Activated CD8-positive, alpha-beta memory T cell treated with anti-CD3 and anti-CD28 coated beads for 4 hours (primary cell): ENCODE measurements at places on chromosomes 4 and X.

DNA sequence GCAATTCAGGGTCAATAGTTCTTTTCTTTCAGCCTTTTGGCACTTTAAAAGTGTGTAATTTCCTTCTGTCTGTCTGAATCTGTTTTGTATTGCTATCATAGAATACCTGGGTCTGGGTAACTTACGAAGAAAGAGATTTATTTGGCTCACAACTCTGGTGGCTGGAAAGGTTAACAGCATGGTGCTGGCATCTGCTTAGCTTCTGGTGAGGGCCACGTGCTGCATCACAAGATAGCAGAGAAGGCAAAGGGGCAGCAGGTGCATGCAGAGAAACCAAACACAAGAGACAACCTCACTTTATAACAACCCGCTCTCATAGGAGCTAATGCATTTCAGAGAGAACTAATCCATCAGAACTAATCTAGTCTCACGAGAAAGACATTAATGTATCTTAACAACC is 18.8 kb downstream of the RGN start:
- DNase-seq = no peak

DNA sequence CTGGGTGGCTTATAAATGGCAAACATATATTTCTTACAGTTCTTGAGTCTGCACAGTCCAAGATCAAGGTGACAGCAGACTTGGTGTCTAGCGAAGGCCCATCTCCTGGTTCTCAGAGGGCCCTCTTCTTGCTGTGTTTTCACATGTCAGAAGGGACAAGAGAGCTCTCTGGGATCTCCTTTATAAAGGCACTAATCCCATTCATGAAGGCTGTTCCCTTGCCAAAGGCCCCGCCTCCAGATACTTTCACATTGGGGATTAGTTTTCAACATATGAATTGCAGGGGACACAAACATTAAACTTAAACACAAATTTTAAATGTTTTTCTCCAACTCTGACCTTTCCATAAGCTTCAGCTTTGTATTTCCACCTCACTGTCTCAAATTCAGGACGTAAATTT is 1135.0 kb upstream of the TENM3 start:
- DNase-seq = no peak

DNA sequence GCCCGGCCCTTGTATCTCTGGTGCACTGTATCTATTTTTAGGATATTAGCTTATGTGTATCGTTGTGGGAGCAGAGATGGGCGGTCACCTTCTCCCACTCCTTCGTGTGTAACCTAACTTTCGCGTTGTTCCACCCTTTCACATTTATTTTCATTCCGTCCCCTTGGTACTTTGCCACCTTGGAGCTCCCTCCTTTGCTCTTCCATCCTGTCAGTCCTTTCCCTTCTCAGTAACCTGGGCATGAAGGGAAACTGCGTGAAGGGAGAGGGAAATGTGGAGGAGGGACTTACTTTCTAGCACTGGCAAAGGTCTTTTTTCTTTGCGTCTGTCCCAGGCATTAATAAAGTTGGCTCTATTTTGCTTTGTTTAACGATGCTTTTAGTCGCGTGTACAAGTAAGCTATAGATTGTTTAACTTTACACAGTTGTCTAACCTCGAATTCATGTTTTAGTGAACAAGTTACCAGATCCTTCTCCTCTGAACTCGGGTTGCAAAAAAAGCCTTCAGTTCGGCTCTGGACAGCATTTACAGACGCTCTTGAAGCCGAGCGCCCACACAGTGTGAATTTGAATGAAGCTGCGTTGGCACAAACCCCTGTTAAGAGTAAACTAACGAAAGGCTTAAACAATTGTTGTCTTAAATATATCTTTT is 3.9 kb downstream of the PCDH10 start:
- DNase-seq = no peak

GRCh38 chr4:11912886-11913285 is 484.2 kb upstream of the HS3ST1 start:
- DNase-seq = no peak

DNA sequence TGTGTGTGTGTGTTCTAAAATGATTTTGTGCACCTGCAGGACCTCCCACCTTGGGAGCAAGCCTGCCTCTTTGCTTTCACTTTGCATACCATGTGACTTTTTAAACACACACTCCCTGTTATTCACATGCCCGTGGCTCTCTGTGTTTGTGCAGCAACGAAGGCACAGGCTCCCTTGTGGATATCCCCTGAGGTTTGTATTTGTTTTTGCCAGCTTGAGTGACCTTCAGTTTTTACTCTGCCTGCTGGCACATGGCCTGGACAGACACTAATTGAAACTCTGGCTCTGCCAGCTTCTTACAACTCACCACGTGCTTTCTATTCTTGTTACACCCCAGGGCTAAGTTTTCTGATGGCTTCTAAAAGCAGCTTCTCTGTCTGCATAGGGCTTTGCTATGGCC is 885.8 kb downstream of the SH3BGRL start:
- no peak for DNase-seq

DNA sequence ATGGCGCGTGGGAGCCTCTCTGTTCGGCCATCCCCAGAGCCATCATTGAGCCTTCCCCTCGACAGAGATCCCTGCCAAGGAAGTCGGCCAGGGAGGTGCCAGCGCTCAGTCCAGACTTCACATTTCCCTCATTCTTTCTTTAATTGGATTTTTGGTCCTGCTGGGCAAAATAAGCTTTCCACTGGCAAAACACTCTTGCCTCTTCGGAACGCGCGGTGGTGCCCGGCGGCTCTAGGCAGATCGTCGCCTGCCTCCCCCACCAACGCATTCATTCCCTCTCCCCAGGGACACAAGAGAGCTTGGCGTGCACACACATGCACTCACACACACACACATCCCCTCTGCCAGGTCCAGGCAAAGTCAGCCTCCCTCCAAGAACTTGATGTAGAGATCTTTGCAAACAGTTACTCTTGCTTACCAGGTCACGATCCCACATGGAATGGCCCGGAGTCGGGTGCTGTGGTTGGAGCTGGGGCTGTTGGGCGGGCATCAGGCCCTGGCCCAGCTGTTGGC is 257.1 kb downstream of the BCOR start:
- no peak for DNase-seq

DNA sequence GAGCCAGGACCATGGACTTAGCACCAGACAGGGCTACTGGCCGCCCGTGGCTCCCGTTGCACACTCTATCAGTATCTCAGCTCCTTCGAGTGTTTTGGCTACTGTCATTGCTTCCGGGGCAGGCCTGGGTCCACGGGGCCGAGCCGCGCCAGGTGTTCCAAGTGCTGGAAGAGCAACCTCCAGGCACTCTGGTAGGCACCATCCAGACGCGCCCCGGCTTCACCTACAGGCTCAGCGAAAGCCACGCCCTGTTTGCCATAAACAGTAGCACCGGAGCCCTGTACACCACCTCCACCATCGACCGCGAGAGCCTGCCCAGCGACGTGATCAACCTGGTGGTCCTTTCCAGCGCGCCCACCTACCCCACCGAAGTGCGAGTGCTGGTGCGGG is 1.6 kb downstream of the FAT4 start:
- DNase-seq = no peak

- no peak for DNase-seq
Observed at GRCh38 chrX:133606990-133607389, 191.7 kb upstream of the GPC4 start.

DNA sequence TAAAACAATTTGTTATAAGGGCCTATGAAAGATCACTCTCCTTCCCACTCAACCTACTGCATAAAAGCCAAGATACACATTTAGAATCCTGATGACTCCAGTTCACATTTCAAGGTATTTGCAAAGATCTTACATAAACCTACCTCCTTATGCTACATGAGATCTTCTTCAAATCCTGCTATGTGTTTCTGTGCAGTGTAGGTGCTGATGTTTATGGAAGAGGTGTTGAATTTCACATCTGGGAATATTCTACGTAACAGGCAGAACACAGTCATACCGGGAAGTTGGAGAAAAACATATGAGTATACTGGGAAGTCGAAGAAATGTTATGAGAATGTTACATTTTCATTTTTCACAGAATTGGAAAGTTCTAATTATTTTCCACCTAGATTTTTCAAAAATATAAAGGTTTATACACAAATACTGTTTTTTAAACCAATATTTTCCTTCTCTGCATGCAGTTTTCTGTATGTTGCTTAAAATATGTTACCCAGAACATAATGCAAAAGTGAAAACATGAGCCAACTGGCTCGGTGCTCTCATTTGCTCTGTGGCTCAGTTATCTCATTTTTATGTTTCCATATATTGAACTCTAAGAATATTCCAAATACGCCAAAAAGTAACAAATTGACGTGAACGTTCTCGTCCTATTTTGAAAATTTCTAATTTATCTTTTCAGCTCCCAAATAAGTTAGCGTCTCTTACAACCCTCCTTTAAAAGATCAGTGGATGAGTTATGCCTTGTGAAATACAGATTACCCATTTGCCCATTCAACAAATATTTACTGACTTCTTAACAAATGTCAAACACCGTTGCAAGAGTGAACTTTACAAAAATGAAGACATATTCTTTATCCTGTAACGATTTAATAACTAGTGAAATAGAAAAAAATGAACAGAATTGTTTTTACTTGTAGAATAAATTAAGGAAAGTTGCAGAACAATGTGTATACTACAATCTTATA is 899.3 kb downstream of the STIM2 start:
- DNase-seq = no peak

GRCh38 chr4:123877551-123877950 is 481.0 kb downstream of the SPRY1 start:
- no peak for DNase-seq

- DNase-seq = no peak
Observed at GRCh38 chr4:170978990-170979389, 834.2 kb upstream of the GALNTL6 start.

DNA sequence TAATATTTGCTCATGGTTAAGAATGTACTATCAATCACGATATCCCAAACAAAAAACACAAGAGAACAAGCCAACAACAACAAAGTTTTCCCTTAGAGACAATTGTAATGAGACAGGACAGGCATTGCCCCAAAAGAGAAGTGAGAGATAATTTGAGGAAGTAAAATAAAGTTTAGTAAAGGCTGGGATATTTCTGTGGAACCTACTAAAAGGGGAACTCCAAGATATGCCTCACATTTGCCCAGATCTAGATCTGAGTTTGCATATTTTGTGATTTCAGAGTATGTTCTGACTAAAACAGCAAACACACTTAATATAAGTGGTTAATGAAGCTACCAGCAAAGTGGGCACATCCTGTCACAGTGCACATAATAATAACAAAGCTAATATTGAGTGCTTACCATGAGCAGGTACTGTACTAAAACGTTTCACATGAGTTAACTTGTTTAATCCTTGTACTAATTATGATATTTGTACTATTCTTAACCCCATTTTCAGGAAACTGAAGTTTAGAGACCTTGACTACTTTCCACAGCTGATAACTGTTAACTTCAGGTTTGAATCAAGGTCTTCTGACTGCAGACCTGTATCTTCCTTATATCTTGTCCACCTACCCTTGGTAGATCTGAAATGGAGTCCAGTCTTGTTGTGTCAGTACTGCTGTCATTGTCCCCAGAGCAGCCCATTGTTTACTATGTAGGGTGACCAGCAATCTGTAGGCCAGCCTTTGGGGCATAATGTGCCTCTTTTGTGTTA is 26.0 kb upstream of the BMP2K start:
- no peak for DNase-seq

DNA sequence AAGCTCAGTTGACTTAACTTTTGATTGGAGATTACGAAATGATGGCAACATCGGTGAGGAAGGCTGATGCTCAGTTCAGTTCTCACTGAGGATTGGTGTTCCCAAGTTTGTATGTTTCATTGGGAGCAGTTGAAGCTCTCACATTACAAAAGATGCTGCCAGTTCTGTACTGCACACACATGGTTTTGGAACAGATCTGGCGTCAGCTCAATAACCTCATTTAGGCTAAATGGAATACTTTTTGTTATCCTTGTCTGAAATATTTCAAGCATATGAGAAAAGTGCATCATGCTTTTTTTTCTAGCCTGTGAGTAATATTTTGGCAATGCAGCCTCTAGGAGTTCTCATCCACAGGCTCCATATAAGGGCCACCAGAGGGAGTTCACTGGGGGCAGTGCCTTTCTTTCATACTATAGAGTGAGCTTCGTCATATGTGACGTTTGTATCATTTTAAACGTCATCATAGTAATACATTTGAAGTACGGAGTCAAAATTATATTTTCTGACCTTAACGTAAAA is 4.1 kb downstream of the ENPEP start:
- DNase-seq = no peak

- DNase-seq = no peak
Observed at GRCh38 chr4:39390603-39391002, 16.1 kb upstream of the KLB start.

DNA sequence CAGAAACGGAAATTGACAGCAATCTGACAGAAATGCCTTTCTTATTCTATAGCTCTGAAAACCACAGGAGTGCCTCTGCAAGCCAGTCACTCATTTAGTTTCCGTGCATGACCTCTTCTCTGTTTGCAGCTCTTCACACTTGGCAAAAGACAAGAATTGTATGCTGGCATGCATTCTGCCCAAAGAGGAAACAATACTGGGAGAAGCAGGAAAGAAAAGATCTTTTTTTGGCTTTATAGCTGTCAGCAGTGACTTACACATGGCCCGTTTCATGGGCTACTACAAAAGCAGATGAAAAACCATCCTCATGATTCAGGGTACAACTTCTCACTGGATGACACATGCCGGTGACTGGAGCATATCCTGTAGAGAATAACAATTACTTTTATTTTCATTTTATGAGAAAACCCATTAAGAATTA is 249.4 kb downstream of the ADAMTS3 start:
- no peak for DNase-seq
